ENCODE measurements at places on chromosomes 2 and 18.

DNA sequence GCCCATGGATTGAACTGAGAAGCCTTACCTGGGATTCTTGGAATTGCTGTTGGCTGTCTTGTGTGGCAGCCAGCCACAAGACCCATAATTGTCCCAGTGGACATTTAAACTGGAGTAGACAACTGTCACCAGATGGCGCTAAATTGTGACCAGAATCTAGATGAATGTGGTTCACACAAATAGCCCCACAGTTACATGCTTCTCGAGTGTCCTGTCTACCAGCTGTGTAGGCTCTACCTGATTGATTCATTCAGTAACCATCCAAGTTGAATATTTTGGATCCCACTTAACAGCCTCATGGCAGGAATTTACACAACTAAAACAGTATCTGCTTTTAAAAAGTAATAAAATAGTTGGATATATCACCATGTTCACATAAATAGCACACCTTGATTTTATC lies 73.2 kb downstream of the MAP4K4 start:
- peak; percentile 74 for DNase-seq

GRCh38 chr2:204108330-204108751 lies 171.8 kb downstream of the ICOS start:
- DNase-seq = peak; percentile 35

DNA sequence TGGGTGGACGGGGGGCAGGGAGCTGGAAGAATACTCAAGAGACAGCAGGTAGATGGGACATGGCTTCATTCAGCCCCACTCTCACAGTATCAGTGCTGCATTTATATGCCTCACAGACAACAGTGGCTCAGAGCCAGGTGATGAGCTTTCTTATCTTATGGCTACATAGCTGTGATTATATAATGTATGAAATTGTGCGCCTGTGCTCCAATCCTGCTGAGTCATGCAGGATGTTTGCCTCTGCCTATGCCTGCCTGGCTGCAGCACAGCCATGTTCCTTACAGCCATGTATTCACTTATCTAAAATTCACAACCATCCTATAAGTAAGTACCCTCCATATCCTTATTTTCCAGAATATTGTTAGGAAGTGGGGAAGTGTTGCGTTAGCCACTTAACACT lies 37.7 kb upstream of the RNF103 start:
- DNase-seq = no peak

DNA sequence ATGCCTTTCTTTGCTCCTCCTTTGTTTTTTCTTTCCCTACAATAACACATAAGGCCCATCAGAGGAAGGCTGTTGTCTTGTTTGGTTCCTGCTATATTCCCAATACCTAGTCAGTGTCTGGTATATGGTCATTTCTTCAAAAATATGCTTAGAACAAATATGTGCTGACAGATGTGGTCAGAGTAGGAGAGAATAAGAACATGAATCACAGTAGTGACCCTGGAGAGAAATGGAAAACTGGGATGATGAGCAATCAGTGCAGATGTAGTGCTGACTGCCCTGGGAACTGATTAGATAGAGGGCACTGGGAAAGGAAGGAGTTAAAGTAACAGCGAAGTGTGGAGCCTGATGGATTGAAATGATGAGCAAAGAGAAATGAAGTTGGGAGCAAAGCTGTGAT lies 189.4 kb upstream of the LHCGR start:
- DNase-seq = peak; percentile 60

DNA sequence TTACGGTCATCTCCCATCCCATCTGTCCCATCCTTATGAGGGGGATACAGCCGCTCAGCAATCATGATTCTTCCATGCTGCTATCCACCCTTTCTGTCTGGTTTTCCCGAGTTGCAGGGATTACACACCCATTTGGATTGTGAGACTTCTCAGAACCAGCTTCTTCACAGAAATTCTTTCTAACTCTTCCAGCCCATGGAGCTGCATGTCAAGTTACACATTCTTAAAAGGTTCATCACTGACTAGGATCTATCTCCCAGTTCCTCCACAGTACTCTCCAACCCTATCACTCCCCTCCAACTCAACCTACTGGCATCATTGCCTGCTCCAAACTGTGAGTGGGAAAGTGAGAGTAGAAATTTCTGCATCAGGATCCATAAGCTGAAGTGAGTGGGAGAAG lies 558.2 kb upstream of the TNP1 start:
- DNase-seq = peak; percentile 90
